ENCODE measurements at places on chromosomes 7 and 10.

GRCh38 chr10:70590655-70591416 lies 11.7 kb downstream of the PRF1 start:
- DNase-seq, result no peak

GRCh38 chr7:33066771-33067170 lies 4.2 kb upstream of the NT5C3A start:
- DNase-seq, result no peak

GRCh38 chr10:89236226-89236797 lies 15.3 kb downstream of the LIPA start:
- no peak for DNase-seq

DNA sequence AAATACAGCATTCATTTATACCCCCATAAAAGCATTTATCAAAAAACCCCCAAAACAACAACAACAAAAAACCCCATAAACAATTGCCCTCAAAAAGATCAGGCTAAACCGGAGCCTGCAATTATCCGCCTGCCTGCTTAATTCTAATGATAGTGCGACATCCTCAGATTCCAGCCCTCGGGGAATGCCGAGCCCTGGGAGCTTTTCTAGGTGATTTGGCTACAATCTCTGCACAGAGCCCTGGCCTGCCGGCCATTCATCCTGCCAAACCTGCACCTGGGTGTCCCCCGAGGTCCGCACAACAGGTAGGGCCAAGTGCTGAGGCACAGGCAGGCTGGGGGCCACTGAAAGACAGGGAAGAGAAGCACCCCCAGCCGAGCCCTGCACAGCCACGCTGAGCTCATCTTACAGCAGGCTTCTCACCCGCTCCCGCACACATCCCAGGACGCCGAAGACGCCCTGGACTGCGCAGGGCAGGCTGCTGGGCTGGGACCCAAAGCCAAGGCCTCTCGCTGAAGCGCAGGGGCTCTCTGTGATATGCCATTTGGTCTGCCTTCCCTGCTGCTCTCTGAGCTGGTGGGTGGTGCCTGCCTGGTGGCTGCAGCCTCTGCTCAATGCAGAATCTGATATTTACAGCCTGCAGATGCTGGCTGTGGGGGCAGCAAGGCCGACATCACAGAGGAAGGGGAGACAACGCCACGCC lies 57.5 kb downstream of the CAMK2B start:
- no peak for DNase-seq

DNA sequence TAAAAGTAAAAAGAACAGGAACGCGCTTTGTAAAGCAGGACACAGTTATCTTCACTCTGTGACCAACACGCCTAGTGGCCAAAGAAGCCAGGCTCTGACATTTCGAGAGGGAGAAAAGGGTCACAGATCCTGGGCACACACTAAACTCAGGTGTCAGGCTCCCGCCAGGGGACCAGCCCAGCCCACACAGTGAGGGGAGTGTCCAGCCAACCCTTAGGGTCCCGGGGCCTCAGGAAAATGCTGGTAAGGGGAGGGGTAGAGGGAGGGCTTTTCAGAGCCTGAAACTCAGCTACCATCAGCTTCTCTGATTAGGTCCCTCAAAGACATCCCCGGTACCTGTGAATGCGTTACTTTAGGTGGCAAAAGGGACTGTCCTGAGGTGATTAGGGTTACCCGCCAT lies 16.6 kb downstream of the ANXA11 start:
- no peak for DNase-seq

- DNase-seq, result no peak
Measured at GRCh38 chr10:1424648-1425047, 312.7 kb downstream of the ADARB2 start.

DNA sequence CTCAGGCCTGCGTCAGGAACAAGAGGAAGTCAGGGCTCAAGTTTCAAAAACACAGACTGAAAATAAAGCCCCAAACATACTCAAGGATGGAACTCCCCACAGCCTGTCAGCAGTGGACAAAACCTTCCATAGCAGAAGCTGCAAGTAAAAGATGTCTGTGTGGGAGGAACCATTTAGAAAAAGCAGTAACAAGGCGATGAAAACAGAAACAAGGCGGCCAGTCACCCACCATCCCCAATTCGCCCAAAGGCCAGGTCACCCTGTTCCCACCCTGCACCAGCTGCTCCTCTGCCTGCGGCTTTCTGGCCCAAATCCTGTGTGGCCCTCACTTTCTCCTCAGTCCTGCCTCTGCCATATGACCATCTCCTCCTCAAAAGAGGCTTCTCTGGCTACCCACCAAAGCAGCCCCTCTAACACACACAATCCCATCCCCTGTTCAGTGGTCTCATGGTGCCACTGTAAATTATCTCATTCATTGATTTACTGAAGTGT lies 27.8 kb downstream of the KCNMA1 start:
- DNase-seq, result no peak

DNA sequence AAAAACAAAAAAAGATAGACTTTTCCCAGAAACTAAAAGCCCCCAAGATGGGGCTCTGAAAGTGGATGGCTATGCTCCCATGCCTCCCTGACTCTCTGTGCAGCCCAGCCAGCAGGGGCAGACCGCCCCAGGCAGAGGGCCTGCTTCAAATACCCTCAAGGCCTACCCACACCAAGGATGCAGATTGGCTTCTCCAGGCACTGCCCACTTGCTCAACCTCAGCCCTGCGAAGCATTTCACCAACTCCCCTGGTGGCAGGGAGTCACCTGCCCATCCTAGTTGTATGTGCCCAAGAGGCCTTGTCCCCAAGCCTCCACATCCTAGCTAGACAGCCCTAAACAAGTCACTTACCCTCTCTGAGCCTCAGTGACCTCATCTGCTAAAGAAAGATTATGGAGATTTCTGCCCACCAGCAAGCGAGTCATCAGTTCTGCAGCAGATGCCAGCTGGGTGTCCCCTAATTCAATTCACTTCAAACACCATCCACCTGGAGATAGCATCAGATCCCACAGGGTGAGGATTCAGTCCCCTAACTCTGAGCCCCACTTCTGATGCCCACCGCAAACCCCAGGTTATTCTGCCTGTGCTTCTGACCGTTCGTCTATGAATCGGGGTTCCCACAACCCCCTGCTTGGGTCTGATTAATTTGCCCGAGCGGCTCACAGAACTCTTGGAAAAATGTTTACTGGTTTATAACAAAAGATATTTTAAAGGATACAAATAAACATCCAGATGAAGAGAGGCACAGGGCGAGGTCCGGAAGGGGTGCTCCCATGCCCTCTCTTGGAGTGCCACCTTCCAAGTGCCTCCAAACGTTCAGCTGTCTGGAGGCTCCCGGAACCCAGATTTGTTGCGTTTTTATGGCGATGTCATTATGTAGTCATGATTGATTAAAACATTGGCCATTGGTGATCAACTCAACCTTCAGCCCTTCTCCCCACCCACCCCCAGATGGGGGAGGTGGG lies 18.6 kb upstream of the ZMIZ1 start:
- peak; percentile 10 for DNase-seq
